ENCODE measurements at places on chromosomes 12 and 14. TPM values are rescaled to one million over a fixed set of nuclear protein-coding genes. Genes with fewer than 3 reads are reported as not detected.

TSPAN8 gene
- 36.3 TPM for total RNA-seq

MMAB gene
- 23.1 TPM for total RNA-seq

CRIP1 gene
- total RNA-seq, result 22.0 TPM

GNG2 gene
- 120 TPM for total RNA-seq

NKX2-8 gene
- 35.6 TPM for total RNA-seq

AKAP5 gene
- total RNA-seq, result 0.82 TPM

TRHDE gene
- total RNA-seq, result 4.1 TPM

TESPA1 gene
- total RNA-seq, result 0.41 TPM

ASPG gene
- 2.3 TPM for total RNA-seq

KRT85 gene
- not detected for total RNA-seq

TAS2R8 gene
- total RNA-seq, result not detected

DNAH10 gene
- 0.68 TPM for total RNA-seq

CD4 gene
- total RNA-seq, result 1.6 TPM

LALBA gene
- 1.6 TPM for total RNA-seq

RDH12 gene
- 1.0 TPM for total RNA-seq

PDZRN4 gene
- 21.1 TPM for total RNA-seq

- DNase-seq, result peak; percentile 89
These were observed at the start of gene PFDN5 for GRCh38 chr12:53295070-53295890. Gene PFDN5 (plus strand): TSS chr12:53295542. CDS start chr12:53295568, 26 bp downstream.

- DNase-seq, result no peak
These were observed 36.1 kb downstream of the CPSF6 start for GRCh38 chr12:69275471-69275891.

DNA sequence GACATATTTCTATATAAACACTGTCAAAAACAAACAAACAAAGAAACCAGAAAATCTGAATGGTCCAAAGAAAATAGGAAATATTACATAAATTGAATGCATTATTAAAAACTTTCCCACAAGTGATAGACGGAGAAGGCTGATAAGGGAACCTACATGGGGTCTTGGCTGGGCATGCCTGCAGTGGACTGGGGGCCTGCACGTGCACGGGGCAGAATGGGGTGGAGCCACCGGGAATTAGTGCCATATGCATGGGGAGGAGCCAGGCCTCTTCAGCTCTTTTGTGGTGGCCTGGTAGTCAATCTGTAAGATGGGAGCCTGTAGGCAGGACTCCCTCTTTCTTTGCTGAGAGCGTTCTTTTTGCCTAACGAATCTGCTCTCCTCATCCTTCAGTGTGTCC lies 1031.7 kb upstream of the FBXO33 start:
- no peak for DNase-seq

GRCh38 chr14:104632781-104633180 lies 28.2 kb upstream of the TMEM179 start:
- DNase-seq, result no peak

DNA sequence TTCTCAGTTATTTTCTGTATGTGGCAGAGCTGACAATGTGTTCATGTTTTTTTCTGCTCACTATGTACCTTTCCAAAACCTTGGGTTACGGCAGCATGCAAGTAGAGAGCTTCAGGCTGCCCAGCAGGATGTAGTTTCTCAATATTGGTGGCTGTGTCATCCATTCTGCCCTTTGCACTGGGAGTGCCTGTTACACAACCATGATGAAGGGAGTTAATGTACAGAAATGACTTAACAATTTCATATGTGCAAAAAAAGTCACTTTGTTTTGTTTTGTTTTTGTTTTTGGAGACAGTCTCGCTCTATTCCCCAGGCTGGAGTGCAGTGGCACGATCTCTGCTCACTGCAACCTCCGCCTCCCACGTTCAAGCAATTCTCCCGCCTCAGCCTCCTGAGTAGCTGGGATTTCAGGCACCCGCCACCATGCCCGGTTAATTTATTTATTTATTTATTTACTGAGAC lies 6.1 kb upstream of the CNIH1 start:
- DNase-seq, result no peak

DNA sequence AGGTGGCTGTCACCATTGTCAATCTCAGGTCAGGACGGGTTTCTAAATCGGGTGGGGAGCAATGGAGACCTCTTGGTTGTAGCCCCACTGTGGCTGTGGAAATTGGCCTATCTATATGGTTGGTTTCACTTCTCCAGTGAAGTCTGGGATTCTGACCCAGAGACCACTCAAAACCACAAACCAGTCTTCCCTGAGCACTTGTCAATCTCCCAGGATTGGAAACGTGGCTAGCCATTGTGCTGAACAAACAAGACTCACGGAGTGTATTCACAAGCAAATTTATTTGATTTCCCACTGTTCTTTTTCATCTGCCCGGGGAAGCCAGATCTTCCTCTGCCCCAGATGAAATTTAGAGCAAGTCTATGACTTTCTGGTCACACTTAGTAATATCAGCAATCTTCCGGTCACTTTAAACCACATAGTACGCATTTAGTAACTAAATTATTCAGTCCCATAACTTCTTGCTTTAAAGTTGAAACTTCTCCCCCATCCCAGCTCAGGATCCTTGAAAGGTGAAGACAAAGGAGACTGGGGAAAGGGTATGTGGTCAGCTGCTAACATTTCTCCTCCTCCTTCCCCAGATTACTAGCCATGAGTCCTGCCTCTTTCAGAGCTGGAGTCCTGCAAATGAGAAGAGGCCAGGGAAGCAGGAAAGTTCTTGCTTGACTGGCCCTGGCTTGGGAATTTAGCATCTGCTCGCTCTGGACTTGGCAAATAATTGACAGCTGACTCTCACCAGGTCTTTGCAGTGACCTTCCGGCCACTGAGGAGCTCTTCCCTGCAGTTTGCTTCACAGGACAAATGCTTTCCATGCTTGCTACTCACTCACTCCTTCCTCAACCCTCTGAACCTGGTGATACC lies 123.2 kb upstream of the MAX start:
- peak; percentile 39 for DNase-seq

GRCh38 chr12:102903337-102904007 lies 13.6 kb downstream of the PAH start:
- DNase-seq, result no peak

- DNase-seq, result peak; percentile 63
These were observed 7.3 kb upstream of the KIF26A start for GRCh38 chr14:104130974-104131651.

DNA sequence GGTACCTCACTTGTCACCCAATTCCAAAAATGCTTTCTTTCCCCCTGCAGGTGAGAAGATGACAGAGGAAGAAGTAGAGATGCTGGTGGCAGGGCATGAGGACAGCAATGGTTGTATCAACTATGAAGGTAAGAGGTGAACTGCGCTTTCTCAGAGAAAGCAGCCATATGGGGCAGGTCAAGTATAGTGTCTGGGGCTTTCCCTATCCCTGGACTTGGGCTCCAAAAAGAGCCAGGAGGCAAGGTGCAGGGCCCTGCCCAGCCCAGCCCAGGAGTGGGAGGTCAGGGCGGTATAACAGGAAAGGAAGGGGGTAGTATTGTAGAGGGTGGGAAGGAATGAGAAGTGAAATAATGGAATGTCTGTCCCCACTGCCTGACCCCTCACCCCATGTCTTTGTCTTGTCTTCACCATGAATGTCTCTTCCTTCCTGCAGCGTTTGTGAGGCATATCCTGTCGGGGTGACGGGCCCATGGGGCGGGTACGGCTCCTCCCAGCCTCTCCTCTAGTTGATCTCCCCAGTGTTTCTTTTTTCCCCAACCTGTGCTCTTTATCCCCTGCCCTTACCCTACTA lies 2.1 kb downstream of the MYL6 start:
- no peak for DNase-seq

- DNase-seq, result no peak
These were observed 1.4 kb upstream of the ACSM4 start for GRCh38 chr12:7302266-7302986.

- DNase-seq, result no peak
These were observed 71.1 kb downstream of the ZNF641 start for GRCh38 chr12:48279601-48280000.

- DNase-seq, result no peak
These were observed 6.7 kb downstream of the BTBD6 start for GRCh38 chr14:105255021-105255507.

GRCh38 chr14:25122843-25123242 lies 72.9 kb upstream of the STXBP6 start:
- no peak for DNase-seq

DNA sequence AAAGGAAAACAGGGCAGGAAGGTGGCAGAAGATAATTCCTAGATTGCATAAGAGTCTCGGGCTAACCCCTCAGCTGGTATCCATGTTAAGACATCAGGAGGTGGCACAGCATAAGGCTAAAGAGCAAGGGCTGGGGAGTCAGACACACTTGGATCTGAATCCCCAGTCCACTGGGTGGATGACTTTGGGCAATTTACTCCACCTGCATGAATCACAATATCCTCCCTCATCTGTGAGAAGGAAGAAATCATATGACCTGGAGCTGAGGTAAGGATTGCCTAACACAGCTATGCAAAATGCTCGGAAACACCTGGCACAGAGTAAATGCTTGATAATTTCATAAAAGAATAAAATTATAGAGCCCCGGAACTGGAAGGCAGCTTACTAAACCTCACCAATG lies 217.9 kb downstream of the PIK3C2G start:
- no peak for DNase-seq

DNA sequence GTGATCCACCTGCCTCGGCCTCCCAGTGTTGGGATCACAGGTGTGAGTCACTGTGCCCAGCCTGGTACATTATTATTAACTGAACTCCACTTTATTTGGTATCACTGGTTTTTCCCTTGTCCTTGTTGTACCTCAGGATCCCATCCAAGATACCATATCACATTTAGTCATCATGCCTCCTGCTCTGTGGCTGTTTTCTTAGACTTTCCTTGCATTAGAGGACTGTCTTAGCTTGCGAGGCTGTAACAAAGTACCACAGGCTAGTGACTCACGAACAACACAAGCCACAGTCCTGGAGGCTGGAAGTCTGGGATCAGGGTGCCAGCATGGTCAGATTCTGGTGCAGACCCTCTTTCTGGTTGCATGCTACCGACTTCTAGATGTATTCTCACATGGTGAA lies 12.2 kb downstream of the KLC1 start:
- DNase-seq, result no peak

- DNase-seq, result no peak
These were observed 1.3 kb downstream of the ASCL1 start for GRCh38 chr12:102958830-102959176.

- no peak for DNase-seq
These were observed 75.6 kb upstream of the KRAS start for GRCh38 chr12:25326326-25326725.

DNA sequence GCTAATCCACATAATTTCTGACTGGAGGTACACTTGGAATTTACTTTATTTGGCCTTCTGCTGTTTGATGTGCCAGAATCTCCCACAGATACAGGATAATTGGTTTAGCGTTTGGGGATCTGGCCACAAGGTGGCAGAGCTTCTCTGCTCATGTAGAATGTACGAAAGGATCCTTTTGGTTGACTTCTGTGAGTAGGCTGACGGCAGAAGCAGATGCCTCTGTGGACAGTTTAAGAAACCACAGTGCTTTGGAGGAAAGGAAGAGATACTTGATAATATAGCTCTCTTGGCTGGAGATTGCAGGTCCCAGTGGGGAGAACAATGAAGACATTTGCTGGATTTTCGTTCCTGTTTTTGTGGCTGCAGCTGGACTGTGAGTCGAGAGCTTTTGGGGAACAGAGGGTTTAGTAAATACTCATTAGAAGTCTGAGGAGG lies 75.3 kb upstream of the OR4E1 start:
- DNase-seq, result peak; percentile 29

- peak; percentile 61 for DNase-seq
These were observed 119.1 kb downstream of the DENND5B start for GRCh38 chr12:31471823-31472222.
